Sigmoid colon (tissue), 7 donors: ENCODE measurements at places on chromosomes 12 and 14. TPM values are rescaled to one million over a fixed set of nuclear protein-coding genes. Genes with fewer than 3 reads are reported as not detected.
A peak's percentile ranks its signal among the peaks of the same experiment; 100 is the strongest.

Gene PRICKLE1
- 12.2 TPM for total RNA-seq

DNA sequence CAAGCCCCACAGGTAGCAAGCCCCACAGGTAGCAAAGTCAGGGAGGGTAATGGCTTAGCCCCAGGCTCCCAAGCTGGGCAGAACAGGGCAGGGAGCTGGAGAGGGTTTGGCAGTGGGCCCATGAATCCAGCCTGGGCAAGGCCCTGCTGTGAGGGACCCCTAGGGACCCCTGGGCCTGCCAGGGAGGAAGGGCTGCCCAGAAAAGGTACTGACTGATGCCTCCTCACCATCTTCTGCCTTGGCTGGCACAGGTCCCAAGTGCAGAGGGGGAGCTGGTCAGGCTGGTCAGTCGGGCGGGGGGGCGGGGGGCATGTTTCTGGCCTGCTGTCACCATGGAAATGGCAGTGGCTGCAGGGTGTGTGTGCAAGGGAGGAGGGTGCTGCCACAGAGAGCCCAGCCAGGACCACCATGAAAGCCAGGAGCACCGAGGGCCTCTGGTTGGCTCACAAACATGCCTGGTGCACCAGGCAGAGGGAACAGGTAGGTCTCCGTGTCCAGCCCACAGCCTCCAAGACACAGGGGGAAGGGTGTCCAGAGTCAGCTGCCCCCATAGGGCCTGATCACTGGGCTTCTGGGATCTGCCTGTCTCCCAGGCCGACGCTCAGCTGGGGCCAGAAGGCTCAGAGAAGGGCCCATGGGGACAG, 1.5 kb upstream of the CRIP2 start:
- no peak for DNase-seq

DNA sequence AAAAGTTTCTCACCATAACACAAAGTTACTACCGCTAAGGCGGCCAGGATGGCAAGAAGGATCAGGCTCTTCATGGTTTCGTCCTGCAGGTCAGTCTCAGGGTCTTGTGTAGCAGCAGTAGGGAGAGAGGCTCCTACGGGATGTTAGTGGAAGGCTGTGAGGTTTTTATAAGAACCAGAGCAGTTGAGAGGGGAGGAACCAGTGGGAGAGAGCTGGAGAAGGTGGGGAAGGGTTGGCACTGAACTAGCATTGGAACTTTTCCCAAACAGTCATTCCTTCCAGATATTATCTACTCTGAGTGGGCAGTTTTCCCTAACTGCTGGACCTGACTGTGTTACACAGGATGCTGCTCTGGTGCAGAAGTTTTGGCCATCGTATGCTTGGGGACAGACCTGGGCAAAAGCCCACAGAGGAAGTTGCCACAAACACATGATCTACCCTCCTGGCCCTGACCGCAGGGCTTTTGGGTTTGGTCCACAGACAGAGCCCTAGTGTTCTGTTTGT, at the start of gene MGP:
Gene MGP, minus strand, starts transcription at position 137 of the 504 bp plus-strand sequence. Its CDS starts 63 bp downstream, at position 74.
- peak; percentile 90 for DNase-seq

Gene IAPP
- total RNA-seq: not detected

GRCh38 chr12:9880532-9881078, 684 bp upstream of the KLRF2 start:
- DNase-seq: no peak

- no peak for DNase-seq
Observed at GRCh38 chr14:54676812-54677708, 110.1 kb downstream of the SAMD4A start.

DNA sequence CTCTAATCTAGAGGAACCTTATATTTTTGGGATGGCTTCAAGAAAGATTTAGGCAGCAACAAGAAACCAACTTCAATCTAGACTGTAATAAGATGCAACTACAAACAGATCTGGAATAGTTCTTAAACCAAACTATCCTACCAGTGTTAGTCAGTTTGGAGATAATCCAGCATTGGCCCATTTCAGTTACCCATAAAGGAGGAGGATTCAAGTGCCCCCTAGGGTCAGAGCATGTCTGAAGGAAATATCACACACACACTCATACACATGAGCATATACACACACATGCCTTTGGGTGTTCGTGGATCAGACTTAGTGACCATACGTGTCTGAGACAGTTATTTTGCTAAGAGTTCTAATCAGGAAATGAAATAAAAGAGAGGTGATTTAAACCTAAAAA, 261.2 kb downstream of the ADAMTS20 start:
- no peak for DNase-seq

- DNase-seq: peak; percentile 40
Observed at GRCh38 chr14:99685596-99685995, 1.5 kb downstream of the CYP46A1 start.
